ENCODE measurements at places on chromosomes 7 and 10. TPM values are rescaled to one million over a fixed set of nuclear protein-coding genes. Genes with fewer than 3 reads are reported as not detected.

GRCh38 chr7:28107960-28108359 is 72.6 kb downstream of the JAZF1 start:
- peak; percentile 69 for DNase-seq

Gene OGDHL
- 3.0 TPM for total RNA-seq

DNA sequence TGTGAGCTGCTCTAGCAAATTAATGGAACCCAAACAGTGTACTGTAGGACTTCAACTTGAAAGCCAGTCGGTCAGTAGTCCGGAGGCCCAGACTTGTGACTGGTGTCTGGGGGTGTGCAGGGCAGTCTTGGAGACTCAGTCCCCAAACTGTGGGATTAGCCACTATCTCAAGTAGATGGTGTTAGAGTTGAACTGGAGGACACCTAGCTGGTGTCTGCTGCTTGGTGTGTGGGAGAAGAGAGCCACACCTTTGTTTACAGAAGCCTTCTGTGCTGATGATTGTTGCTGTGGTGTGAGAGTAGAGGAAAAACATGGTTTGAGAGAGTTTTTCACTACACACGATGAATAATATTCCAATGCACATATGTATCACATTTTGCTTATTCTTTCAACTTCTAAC is 47.4 kb downstream of the CUL2 start:
- no peak for DNase-seq

- DNase-seq: peak; percentile 69
Measured at GRCh38 chr10:76319661-76320060, 888.2 kb downstream of the LRMDA start.

DNA sequence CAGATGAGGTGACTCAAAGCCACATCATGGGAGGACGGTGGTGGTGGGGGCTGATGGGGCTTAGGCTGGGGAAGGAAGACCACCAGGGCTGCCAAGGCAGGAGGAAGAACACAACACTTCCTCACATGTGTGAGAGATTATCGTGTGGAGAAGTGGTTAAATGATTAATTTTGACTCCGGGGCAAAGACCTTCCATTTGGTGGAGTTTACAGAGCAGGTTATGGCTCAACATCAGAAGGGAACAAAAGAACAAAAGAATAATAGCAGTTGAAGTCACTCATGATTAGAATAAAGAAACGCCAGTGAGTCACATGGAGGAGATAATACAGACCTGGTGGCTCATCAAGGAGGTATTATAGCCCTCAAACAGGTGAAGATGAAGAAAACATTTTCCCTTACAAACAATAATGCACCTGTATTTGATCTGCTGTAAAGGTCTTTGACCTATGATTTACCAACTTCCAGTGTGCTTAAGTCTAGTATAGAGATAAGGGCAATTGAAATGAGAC is 170.1 kb downstream of the PKD1L1 start:
- peak; percentile 53 for DNase-seq

- DNase-seq: no peak
Measured at GRCh38 chr10:118520116-118520742, 75.2 kb downstream of the PRLHR start.

DNA sequence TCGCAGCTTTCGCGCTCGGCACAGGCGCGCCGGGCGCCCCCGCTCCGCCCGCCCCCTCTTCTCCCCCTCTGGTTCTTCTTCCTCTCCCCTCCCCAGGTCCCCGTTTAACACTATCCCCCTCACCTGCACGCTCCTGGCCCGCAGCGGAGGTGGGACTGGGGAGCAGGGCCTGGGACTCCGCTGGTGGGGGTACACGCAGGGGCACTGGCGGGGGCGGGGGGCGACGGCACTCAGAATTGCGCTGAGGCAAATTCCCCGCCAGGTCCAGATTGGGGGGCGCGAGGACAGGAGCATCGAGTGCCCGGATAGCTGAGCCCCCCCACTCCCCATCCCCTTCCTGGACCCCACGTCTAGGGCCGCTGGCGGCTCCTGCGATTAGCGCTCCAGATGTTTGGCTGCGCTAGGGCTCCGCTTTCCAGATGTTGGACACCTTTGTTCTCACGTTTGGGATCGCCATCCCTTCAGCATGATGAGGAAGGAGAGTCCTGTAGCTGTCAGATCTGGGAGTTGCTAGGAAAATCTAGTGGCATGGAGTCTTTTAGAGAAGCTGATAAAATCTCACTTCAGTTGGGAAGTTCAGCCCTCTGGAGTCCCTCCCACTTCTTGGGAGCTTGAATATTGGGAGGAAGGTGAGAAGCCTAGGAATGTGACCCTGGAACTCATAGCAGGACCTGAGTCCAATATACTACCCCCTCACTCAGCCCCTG is 31.4 kb upstream of the PAX2 start:
- DNase-seq: no peak

GRCh38 chr10:122112625-122113160 is 123.7 kb downstream of the TACC2 start:
- peak; percentile 95 for DNase-seq

- DNase-seq: no peak
Measured at GRCh38 chr7:70763961-70764691, 367.8 kb upstream of the GALNT17 start.

GRCh38 chr7:69426705-69427104 is 171.6 kb upstream of the AUTS2 start:
- DNase-seq: no peak

GRCh38 chr10:124985162-124985561 is 43.2 kb downstream of the ZRANB1 start:
- no peak for DNase-seq

- peak; percentile 64 for DNase-seq
Measured at GRCh38 chr10:117175901-117176534, 21.3 kb upstream of the KCNK18 start.

- peak; percentile 35 for DNase-seq
Measured at GRCh38 chr7:106480616-106481031, 180.3 kb downstream of the CCDC71L start.

Gene TUBB8
- total RNA-seq: 0.22 TPM

DNA sequence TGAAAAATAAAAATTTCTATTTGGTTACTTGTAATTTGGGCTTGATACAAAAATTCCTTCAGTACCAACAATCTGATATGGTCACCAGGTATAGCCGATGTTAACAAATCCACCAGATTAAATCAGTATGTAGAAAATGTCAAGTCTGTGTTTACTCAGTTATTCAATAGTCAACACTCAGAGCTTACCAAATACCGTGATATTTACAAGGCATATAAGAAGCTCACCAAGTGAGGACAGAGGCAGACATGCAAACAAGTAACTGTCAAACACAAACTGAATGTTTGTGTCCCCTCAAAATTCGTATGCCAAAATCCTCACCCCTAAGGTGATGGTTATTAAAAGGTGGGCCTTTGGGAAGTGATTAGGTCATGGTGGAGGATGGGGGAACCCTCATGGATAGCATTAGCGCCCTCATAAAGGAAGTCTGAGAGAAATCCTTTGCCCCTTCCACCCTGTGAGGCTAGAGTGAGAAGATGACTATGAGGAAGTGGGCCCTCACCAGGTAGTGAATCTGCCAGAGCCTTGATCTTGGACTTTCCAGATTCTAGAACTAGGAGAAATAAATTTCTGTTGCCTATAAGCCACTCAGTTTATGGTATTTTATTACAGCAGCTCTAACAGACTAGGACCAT is 63.1 kb downstream of the TES start:
- DNase-seq: no peak

GRCh38 chr7:143331179-143331801 is 15.4 kb downstream of the CLCN1 start:
- peak; percentile 88 for DNase-seq

DNA sequence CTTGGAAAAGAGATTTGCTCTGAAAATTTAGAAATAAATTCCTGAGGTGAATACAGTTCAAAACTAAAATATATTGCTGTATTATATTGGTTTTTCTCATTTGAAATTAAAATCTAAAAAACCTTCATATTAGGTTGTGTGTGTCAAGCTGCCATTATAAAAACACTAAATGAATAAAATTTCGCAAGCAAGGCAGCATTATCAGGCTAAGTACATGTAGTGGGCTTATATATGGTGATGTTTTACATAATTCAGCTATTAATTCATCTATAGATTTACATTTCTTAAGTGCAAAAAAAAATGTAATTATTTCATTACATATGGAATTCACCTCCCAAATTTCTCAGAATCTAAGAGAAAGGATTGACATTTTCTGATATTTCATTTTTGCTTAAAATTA is 5.3 kb downstream of the MEOX2 start:
- DNase-seq: no peak

Gene TMEM243
- 47.9 TPM for total RNA-seq

GRCh38 chr7:35599061-35599460 is 95.9 kb downstream of the HERPUD2 start:
- no peak for DNase-seq

DNA sequence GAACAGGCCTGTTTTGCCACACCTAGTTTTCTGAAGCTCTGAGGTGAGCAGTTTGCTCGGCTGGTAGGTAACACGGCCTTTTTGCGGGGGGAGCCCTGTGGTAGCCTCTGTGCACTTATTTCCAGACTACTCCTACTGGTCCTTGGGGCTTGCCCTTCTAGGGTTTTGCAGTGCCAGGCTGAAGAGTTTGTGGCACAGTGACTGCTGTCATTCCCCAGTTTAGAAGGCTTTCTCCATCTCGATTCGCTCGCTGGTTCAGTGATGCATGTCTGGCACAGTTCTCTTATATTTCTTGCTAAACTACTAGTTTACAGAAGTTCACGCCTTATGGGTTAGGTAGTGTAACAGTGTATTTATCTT is 711 bp downstream of the KIF20B start:
- DNase-seq: peak; percentile 53

Gene NPTX2
- not detected for total RNA-seq

- no peak for DNase-seq
Measured at GRCh38 chr10:4776234-4776638, 49.8 kb upstream of the AKR1E2 start.

GRCh38 chr7:12771378-12771877 is 84.0 kb downstream of the ARL4A start:
- peak; percentile 76 for DNase-seq

DNA sequence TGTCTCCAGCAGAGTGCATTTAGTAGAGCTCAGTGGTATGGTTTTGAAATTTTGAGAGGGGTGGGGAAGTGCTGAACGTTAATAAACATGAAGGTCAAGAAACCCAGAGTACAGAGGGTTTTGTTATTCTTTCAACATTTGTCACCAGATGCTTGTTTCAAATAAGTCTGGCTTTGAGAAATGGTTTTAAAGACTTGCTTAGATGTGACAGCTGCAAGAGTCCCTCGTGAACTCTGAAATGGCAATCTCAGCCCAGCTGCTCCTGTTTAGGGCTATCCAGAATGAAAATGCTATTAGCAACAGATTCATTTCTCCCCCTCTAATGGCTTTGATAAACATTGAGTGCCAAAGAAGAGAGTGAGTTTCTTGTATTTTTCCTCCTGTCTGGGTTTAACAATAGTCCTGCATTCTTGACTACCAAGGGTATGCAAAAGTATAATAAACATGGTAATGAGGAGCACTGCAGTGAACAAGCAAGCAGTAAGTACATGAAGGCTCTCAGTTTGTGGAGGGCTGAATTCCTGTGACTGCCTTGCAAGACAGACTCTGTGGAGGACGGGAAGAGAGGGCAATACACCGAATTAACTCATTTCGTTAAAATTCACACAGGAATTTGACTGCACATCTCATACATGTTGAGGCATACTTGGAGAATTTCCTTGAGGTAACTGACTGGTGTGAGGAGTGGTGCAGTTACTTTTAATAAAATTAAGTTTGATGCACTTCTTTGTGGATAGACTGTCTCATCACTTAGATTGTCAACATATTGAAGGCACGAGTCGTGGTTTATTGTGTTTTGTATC is 490.9 kb downstream of the REEP3 start:
- no peak for DNase-seq

DNA sequence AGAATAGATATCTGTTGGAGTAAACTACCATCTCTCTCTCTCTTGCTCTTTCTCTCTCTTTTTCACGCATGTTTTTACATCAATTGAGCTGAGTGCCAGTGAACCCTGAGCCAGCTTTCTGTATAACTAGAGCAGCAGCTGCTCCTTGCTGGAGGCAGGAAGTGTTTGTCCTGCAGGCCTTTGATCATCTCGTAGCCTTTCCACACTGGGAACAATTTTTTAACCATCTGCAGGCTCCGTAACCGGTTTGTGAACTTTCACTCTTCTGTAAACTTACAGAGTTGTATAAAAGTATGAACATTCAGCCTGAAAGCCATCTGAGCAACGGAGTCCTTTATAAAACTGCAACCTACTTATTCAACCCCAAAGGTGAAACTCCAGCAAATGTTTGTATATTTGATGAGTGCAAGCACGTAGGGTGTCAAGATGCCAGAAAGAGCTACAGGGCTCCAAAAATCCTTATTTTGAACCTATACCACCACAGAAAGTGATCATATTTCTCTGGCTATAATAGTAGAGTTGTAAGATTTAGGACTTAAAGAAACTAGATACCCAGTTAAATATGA is 162.8 kb upstream of the NFE2L3 start:
- DNase-seq: no peak

DNA sequence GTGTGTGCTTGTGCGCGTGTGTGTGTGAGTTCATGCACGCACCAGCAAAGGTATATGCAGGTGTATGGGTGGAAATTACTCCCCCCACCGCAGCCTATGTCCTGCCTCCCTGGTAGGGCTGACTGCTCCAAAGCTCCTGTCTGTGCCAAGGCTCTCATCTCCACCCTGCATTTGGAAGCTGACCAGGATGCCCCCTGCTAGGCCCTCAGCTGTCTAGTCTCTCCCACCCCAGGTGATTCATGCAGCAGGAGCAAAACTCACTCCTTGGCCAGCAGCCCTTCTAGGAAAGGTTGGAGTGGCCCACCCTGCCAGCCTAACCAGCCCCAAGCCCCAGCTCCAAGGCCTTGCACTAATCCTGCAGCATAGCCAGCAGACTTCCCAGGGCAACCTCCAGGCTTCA is 148.4 kb downstream of the GRID1 start:
- no peak for DNase-seq

DNA sequence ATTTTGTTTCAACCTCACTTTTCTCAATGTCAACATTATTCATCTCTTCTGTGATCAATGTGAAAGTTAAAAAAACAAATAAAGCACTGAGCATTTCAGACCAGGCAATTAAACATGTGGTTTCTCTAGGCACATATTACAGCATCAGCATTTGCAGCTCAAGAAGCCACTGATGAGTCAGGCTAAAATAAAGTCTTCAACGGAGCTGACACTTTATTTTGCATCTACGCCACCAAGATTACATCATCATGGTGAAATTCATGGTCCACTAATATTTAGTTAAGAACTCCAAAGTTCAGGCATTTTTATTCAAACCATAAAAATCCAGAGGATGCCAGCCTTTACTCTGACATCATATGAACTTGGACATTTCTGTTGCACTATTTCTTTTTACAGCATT is 33.0 kb downstream of the MAGI2 start:
- peak; percentile 94 for DNase-seq

Gene CNPY1
- total RNA-seq: not detected

GRCh38 chr10:24483701-24484100 is 240.0 kb downstream of the ARHGAP21 start:
- DNase-seq: peak; percentile 82

- DNase-seq: peak; percentile 79
Measured at GRCh38 chr10:124403548-124403947, 15.2 kb downstream of the OAT start.

GRCh38 chr10:481628-482027 is 207.8 kb downstream of the DIP2C start:
- no peak for DNase-seq

Gene TTYH3
- total RNA-seq: 38.9 TPM

Gene GSDME
- total RNA-seq: 17.4 TPM

GRCh38 chr10:11588873-11589574 is 22.4 kb downstream of the USP6NL start:
- DNase-seq: no peak

- DNase-seq: peak; percentile 9
Measured at GRCh38 chr7:144027974-144028373, 20.8 kb upstream of the OR2A5 start.

Data from M059J (cell line).